ENCODE measurements at places on chromosomes 5 and 9.
A peak's percentile ranks its signal among the peaks of the same experiment; 100 is the strongest.

- no peak for DNase-seq
Observed at GRCh38 chr5:96259151-96259772, 173.8 kb downstream of the PCSK1 start.

DNA sequence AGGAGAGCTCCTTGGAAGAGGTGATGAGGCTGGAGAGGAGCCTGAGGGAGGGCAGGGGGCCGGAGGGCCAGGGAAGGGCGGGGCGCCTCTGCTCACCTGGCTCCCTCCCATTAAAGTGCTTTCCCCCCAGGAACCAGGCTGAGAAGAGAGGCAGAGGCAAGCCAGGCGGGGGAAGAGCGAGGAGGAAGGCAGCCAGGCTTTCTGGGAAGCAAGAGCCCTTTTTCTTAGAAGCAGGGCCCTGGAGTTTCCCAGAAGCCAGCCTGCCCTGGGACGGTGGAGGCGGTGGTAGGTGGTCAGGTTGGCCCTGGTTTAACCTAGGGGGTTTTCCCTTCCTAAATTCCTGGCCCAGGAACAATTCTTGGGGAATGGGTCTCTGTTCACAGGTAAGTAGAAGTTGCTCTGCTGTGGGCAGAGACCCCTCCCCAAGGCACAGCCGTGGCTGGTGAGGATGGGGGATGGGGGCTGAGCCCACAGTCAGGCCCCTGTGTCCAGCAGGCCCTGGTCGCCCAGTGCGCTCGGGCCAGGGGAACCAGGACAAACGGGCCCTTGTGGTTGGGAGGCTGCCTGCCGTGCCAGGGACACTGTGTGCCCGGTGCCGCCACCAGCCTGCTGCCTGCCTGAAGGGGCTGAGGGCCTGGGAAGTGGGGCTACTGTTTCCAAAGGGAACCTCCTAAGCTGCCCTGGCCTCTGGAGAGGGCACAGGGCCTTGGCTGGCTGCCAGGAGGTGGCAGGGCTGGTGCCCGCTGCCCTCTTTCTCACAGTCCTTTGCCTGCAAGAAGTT, 16.6 kb upstream of the RALGDS start:
- no peak for DNase-seq

- DNase-seq = no peak
Observed at GRCh38 chr9:130254747-130255630, 10.6 kb upstream of the HMCN2 start.

DNA sequence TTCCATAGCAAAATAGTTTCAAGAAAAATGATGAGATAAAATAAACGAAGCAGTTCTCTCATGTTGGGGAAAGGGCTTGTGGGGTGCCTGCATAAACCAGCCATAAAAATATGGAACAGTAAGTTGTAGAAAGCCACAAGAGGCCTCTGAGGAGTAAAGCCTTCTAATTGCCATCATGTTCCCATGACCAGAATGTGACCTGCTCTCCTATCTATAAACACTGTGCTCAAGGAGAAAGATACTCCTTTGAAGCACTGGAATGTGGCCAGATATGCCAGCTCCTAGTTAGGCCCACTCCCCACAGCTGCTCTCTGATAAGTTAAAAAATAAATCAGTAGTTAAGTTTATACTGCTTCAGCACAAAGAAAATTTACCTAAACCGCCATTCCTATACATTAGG, 65.8 kb downstream of the SETX start:
- no peak for DNase-seq

- DNase-seq = no peak
Observed at GRCh38 chr9:109403766-109404320, 83.0 kb upstream of the EPB41L4B start.

DNA sequence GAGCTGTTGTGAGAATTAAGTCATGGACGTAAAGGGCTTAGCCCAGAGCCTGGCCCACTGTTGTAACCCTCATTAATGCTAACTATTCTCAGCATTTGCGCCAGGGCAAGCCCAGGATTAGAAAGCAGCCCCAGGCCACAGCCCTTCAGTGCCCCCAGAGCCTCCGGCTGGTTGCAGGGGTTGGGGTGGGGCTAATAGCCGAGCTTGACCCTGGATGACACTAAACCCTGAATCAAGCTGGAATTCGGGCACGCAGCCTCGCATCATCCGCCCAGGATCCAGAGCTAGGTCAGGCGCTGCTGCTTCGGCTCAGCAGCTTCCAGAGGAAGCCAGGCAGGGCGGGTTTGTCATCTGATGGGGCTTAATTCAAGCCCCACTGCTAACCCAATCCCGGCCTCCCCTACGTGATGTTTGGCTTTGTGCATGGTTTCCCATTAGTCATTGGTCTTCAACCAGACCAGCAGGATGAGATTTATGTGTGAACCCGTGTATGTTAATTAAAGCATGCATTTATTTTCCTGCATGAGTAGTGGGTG, 1.2 kb upstream of the MEGF9 start:
- no peak for DNase-seq

DNA sequence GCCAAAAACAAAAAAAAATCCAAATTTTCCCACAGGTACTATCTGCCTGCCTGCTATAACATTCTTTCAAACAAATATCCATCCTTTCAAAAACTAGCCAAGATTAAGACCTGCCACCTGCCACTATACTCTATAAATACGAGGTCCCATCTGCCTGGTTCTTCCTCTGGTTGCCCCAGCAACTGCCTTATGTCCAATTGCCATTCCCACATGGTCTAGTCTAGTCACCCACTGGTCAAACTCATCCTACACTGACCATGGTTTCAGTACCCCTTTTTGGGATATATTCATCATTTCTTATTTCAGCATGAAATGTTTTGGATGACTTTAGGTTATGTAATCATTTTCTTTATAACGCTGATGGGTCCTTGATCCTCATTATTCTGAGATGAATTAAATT, 95.1 kb upstream of the CCNG1 start:
- no peak for DNase-seq

- DNase-seq = no peak
Observed at GRCh38 chr5:101677961-101678360, 618.1 kb downstream of the SLCO4C1 start.

DNA sequence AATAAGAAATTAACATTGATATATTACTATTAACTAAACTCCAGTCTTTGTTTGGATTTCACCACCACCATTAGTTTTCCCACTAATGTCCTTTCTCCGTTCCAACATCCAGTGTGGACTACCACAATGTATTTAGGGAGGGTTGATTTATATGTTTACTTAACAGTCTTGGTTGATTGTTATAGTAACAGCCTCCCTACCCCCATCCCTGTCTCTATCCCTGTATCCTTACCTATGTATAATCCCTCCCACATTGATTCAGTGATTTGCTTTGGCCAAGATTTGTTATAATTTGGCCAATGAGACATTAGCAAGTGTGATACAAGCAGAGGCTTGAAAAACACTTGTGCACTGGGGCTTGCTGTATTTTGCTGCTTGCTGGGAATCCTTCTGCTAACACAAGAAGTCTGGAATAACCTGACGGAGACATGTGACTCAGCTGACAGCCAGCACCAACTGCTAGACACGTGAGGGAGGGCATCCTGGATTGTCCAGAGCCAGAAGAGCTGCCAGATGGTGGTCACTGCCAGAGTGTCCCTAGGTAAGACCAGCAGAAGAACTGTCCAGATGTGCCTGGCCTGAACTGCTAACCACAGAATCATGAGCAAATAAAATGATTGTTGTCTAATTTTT, 51.2 kb upstream of the TCF7 start:
- DNase-seq = no peak

GRCh38 chr9:91033797-91034196, 232.2 kb downstream of the SYK start:
- DNase-seq = no peak

- no peak for DNase-seq
Observed at GRCh38 chr5:164191240-164191639, 685.8 kb downstream of the MAT2B start.

DNA sequence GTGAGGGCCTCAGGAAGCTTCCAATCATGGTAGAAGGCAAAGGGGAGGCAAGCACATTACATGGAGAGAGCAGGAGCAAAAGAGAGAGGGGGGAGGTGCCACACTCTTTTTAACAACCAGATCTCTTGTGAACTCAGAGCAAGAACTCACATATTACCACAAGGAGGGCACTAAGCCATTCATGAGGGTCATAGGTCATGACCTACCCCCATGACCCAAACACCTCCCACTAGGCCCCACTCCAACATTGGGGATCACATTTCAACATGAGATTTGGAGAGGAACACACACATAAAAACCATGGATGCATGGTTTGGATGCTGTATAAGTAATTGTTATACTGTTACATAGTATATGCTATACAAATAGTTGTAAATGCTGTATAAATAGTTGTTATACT, 17.5 kb downstream of the POLK start:
- DNase-seq = no peak

GRCh38 chr9:86946201-86947145, 833 bp downstream of the GAS1 start:
- peak; percentile 27 for DNase-seq

DNA sequence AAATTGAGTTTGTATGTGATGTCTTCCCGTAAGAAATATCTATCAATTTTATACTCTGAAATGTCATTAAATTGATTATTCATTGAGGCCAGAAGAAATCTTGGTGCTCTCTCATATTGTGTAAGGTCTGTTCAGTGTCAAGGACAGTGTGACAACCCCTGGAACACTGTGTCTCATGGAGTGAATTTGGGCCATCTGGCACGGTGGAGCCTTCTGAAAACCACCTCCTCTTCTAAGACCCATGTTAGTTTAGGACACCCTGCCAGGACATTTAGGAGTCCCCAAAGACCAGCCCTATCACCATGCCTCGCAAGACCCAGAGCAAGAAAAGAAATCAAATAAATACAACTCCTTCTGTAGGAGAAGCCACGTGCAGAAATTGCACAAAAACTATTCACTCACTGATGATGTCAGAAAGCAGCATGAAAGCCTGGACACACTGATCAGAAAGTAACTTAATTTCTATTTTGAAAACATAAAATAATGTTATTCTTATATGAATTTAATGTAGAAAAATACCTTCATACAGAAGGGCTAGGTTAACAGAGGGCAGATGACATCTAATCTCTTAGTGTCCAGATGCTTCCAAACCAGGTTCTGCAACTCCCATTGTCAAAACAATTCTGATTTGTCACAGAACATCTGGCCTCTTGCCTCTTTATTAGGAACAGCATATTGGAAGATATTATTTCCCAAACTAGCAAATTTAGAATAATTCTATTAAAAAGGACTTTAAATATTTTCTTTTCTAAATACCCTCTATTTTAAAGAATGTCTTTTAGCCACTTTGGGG, 298.8 kb downstream of the NR2F1-AS1 start:
- no peak for DNase-seq

- DNase-seq = no peak
Observed at GRCh38 chr5:148790545-148791333, 35.7 kb upstream of the ADRB2 start.

- DNase-seq = peak; percentile 60
Observed at GRCh38 chr9:70079417-70080037, 35.9 kb downstream of the MAMDC2 start.

DNA sequence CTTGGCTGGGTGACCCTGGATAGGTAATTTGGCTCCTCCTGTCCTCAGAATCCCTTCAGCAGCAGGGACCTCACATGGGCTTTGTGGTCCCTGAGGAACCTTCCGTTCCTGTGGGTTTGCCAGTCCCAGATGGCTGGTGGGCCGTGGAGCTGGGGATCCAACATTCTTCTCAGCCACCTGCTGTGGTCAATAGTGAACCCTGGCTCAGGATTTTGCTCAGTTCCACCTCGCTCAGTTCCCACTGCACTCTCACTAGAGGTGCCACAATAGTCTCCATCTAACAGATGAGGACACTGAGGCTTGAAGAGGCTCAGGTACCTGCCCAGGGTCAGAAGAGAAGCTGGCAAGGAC, 17.1 kb upstream of the SPOUT1 start:
- DNase-seq = no peak

DNA sequence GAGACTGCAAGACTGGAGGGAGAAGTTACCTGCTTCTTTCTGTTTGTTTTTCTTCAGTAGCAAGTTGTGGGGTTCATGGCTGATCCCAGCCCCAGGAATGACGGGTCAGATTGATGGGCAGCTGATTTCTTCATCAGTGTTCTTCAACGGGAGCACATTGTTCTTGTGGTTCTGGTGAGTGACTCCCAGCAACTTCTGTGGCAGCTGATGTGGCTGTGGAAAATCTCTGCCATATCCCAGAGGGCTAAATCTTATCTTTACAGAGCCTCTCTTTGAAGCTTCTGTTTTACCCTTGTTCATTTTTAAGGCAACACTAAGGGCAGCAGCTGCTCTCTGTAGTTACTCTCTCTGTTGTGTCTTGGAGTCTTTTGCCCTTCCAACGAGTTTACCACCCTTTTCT, 710.3 kb downstream of the PRELID2 start:
- no peak for DNase-seq

DNA sequence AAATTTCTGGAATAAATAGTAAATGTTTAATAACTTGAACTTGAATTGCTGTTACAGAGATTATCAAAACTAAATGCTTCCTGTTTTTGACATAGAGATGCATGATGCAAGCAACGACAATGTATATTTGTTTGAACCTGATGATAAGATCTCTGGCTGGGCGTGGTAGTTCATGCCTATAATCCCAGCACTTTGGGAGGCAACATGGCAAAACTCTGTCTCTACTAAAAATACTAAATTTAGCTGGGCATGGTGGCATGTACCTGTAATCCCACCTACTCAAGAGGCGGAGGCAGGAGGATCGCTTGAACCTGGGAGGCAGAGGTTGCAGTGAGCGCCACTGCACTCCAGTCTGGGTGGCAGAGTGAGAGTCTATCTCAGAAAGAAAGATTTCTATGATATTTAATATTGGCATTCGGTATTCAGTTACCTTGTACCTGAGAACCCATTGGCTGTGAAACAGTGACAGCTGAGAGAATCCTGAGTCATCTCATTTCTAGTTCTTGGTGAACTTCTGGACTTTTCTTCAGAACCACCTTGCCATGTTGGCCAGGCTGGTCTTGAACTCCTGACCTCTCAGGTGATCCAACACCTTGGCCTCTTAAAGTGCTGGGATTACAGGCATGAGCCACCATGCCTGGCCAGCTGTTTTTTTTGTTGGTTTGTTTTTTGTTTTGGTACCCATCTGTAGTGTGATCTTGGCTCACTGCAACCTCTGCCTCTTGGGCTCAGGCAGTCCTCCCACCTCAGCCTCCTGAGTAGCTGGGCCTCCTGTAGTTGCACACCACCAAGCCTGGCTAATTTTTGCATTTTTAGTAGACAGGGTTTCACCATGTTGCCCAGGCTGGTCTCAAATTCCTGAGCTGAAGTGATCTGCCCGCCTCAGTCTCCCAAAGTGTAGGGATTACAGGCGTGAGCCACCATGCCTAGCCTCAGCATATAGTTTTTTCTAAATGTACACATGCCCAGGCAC, 10.0 kb upstream of the FGF18 start:
- DNase-seq = no peak

GRCh38 chr5:72988769-72989168, 32.9 kb downstream of the FCHO2 start:
- DNase-seq = no peak

- no peak for DNase-seq
Observed at GRCh38 chr5:59421986-59422941, 471.3 kb downstream of the PDE4D start.

Measured in NCI-H1092 (cell line).